ENCODE measurements at places on chromosomes 2 and 18.

DNA sequence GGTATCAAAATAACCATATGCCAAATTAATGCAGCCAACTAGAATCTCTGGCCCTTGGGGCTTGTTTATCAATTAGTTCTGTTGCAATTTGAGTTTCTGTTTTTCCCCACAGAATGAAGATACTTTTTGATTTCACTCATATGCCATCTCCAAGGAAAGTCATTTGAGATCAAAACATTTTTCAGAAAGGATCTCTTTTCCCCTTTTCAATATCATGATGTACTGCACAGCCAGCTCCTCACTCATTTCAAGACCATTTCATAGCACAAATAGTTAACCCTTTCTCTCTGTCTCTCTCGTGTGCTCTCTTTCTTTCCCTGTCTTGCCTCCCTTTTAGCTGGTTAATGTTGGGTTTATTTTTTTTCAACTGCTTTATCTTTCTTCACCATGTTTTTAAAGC, 387.3 kb downstream of the STK39 start:
- DNase-seq = no peak

GRCh38 chr2:23323917-23324680, 60.9 kb upstream of the KLHL29 start:
- no peak for DNase-seq

- DNase-seq = no peak
These were observed 136.8 kb downstream of the ASB1 start for GRCh38 chr2:238563551-238563950.

GRCh38 chr18:48545757-48546321, 7.0 kb downstream of the CTIF start:
- DNase-seq = no peak

DNA sequence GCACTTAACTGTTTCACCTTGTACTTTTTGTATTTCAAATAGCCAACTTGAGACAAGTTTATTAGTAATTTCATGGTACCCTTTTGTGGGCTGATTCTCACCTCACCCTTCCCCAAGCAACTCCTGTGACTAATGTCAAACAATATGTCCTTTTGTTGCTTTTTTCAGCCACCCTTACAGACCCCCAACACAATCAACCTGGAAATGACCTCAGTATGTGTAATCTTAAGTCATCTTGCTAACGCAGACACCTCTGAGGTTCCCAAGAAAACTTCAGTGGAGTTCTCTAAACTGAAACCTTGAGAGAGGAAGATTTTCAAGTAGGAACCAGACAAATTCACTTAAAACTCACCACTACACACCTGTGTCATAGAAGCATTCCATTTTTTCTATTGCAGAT, 69.5 kb downstream of the KYNU start:
- no peak for DNase-seq

- DNase-seq = no peak
These were observed 369.1 kb downstream of the SETBP1 start for GRCh38 chr18:45049578-45050319.

GRCh38 chr2:133360882-133361281, 207.4 kb downstream of the NCKAP5 start:
- no peak for DNase-seq

- no peak for DNase-seq
These were observed 301.9 kb downstream of the ZNF407 start for GRCh38 chr18:74899554-74899953.

- DNase-seq = no peak
These were observed 124.8 kb downstream of the PXDN start for GRCh38 chr2:1619556-1619955.

DNA sequence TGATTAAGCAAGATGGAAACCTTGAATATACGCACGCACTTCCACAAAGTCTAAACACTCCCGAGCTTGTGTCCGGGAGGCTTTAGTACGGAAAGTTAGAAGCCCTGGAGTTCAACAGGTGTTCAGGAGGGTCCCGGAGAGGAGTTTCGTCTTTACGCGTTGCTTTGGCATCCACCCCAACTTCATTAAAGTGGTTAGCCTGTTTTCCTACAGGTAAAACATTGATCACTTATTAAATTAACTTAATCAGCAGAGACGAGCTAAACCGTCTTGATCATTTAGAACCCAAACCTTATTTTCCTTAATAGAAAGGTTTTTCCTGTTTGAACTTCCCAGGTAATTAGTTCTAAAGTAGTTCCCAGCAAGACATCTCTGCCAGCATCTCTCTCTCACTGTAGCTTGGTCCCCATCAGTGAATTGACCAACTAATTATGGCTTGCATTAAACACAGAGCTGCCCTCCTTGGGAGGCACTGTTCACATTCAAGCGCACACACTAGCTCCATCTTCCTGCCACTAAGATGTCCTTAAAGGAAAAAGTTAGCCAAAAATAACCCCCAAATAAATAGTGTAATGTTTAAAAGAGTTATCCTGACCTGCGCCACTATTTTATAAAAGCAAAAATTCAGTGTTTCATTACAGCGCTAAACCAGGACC, 1.4 kb downstream of the NPAS2 start:
- no peak for DNase-seq

DNA sequence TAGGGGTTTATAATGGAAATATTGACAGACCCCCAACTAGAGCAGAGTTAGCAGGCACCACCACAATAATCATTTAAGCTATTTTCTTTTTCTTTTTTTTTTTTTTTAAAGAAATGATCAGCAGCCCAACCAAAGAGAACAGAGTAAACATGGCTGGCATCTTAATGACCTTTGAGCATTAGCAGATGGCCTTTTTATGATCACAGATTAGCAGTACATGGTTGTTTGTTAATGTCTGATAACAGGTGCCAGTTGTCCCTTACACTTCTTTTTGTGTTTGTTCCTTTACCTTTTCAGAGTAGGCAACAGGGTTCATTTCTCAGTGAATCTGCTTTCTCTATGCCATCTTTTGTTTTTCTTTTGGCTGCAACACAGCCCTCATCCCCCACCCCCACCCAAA, 747.0 kb downstream of the BCL11A start:
- DNase-seq = no peak

DNA sequence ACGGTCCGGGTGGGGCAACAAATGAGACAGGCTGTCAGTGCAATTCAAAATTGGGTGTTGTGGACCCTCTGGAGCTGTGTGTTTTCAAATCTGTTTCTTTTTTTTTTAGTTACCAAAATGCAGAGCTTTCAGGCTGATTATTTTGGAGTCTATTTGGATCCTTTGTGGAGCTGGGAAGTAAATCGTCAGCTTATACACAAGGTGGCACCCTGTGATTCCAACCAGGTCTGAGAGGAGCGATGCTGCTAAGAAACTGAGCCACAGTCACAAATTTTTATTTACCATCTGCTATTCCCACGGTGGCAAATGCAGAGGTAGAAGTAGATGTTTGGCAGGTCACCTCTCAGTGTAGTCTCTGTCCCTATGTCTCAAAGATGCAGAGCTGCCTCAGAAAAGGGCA, 3.8 kb upstream of the EPC2 start:
- no peak for DNase-seq

DNA sequence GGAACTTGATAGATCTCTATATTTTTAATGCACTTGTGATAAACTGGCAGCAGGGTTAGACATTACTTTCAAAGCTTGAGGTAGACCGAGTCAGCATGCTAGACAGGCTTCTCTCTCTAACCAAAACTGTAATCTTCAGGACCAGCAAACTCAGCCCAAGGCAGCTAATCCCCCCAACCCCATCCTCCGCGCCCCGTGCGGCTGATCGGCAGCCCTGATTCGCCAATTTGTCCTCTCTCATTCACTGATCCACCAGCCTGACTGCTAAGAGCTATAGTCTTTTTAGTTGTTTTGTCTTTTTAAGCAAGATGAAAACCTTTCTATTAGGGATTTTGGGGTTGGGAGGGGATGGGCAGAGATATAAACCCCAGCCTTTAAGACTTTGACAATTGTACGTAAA, 20.7 kb downstream of the ASPRV1 start:
- DNase-seq = no peak

DNA sequence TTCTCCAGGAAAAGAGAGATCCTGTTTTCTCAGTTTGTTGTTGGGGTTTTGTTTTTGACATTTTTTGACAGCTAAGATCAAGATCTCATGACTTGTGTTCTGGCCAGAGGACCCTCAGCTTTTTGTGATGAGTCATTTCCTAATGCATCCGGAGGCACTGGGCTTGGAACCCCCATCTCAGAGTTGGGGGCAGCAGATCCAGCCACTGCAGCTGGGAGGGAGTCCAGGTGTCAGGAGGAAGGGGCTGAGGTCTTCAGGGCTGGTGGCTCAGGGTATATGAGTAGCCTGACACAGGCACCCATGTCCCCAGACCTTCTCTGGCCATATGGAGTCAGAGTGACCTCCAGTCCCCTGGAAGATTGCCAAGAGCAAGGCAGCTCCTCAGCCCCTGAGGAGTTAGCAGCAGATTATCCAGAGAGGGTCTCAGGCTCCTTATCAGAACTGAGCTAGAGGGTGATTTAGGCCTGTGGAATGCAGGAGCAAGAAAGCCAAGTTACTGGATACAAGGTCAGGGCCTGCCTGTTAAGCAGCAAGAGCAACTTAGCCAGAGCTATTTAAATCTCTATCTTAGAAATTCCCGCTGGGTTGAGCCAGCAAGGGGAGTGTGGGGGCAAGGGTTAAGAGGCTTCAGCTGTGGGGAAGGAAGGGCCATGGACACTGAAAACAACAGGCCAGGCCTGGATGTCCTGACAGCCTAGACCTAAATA, 62.4 kb downstream of the TANC1 start:
- DNase-seq = peak; percentile 42

DNA sequence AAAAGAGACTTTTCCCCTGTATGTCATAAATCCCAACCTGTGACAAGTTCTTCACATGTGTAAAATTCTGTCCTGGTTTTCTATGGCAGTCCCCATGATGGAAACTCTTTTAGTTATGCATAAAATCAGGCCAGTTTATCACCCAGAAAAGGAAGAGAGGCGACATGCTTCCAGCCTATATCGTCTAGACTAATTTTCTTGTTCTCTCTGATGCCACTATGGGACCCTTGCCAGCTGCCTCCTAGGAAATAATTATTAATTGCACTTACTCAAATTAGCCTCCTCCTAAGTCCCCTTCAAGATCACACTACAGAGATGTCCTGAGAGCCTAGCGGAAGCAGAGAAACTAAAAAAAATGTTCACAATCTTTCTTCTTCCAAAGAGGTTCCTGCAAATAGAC, 722.4 kb downstream of the NRXN1 start:
- no peak for DNase-seq

DNA sequence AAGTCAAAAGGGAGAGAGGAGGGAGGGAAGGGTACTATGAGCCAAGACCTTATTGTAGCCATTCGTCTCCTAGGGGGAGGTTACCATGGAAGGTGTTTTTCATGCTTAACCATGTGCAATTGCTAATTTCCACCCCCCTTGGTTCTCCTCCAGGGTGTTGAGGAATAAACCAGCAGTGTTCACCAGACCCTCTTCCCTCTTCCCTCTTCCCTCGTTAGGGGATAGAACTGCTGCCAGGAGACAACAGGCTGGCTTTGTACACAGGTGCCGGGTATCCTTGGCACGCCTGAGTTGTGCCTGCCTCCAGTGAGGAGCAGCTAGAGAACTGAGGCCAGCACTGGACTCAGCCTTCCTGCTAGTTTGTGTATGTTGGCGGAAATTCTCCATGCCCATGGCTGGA, 41.1 kb upstream of the ARL5A start:
- DNase-seq = no peak

DNA sequence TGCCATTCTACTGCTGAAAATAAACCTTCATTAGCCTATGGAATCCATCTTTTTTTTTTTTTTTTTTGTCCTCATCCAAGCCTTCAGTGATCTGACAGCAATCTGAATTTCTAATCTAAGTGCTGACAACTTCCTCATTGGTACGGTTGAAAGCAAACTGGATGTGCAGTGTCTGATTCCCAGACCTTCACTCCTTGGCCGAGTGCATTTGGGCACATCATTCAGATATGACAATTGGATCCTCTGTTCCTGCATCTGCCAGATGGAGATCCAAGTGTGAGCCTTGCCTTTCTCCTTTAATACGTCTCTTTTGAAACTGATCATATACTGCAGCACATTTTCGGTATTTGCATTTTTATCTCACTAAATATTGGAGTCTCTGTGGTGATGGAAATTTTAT, 713.1 kb downstream of the DCDC2C start:
- no peak for DNase-seq

- no peak for DNase-seq
These were observed 69.2 kb downstream of the RNF144A start for GRCh38 chr2:6986301-6986911.

DNA sequence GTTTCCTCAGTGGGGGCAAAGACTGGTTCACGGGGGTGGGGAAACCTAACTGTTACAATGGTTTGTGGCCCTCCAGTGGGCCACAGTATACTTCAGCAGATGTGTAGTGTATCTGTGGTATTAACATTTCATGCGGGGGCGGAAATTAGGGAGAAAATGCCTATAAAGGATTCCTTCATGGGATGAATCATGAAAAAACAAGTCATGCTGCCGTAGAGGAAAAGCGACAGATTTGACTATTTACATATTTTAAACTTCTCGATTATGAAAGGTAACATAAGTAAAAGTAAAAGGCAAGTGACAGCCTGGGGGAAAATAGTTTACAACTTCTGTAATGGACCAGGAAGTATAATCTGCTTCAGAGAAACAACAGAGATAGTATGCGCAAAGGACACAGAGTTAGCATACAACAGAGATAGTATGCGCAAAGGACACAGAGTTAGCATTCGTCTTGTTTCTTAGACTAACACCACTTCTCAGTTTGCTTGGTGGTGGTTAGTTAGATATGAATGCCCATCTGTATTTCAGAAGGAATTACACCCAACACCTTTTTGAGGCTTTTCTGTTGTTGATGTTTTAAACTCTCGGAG, 41.1 kb downstream of the MRPS9 start:
- no peak for DNase-seq

DNA sequence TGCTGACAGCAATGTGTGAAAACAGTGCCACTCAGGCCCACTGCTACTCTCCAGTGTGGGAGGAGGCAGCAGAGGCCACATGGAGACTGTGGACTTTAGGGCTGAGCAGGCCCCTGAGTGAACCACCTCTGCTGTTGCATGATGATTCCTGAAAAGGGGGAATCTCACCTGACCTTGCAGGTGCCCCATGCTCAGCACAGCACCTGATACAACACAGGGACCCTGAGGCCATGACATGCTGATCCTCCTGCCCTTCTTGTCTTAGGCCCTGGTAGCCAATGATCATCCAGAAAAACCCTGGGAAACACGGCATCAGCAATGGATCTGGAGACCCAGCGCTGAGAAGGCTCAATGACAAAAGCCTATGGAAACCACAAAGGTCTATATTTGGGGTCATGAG, 446.8 kb upstream of the MYT1L start:
- DNase-seq = no peak

DNA sequence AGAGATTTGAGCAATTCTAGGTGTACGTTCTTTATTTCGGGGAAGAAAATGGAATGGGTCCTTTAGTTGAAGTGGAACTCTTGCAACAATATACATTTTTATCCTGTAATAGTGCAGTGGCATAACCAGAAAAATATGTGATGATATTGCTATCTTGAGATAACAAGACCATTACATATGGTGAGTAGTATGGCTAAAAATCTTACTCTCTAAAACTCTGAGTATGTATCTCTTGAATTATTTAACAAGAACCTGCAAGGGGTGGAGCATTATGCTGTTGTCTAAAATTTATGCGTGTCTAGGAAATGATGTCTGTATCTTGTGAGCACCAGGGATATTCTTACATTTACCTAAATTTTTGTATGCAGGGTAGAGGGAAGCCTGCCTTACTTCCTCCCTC, 68.4 kb upstream of the SLC4A10 start:
- no peak for DNase-seq

- no peak for DNase-seq
These were observed 78.5 kb downstream of the PMS1 start for GRCh38 chr2:189862751-189863150.

- no peak for DNase-seq
These were observed 7.2 kb downstream of the PCARE start for GRCh38 chr2:29066997-29067605.

All from iPS DF 19.7 (cell line).